A549 treated with CORT108297 at 1 μM for 4 hours (cell line): ENCODE measurements at places on chromosomes 12 and 14. TPM values are rescaled to one million over a fixed set of nuclear protein-coding genes. Genes with fewer than 3 reads are reported as not detected.

Gene CISTR
- not detected in 5 replicates for total RNA-seq

Gene MANSC4
- total RNA-seq: not detected in 5 replicates

Gene NEUROD4
- 0.02 TPM in 1 of 5 replicates, not detected in the others for total RNA-seq

Gene MSRB3
- total RNA-seq: 19.5 to 24.4 TPM (median 22.8 TPM) in 5 replicates

Gene FAM186B
- 0.08 to 0.16 TPM (median 0.12 TPM) in 5 replicates for total RNA-seq

Gene SETD1B
- 10.1 to 15.2 TPM (median 13.6 TPM) in 5 replicates for total RNA-seq

Gene SLCO1B1
- 0.35 to 0.46 TPM (median 0.42 TPM) in 5 replicates for total RNA-seq

Gene WNT5B
- 1.1 to 2.5 TPM (median 2.2 TPM) in 5 replicates for total RNA-seq

Gene C12orf60
- total RNA-seq: 1.7 to 2.2 TPM (median 1.9 TPM) in 5 replicates

Gene ACOT6
- not detected in 5 replicates for total RNA-seq

Gene ARHGAP9
- 0.26 to 0.73 TPM (median 0.36 TPM) in 5 replicates for total RNA-seq

Gene TMEM132D
- total RNA-seq: not detected in 5 replicates

Gene C1RL
- 8.8 to 14.6 TPM (median 12.2 TPM) in 5 replicates for total RNA-seq

Gene LMNTD1
- not detected in 5 replicates for total RNA-seq

Gene PTGER2
- 1.6 to 2.5 TPM (median 1.8 TPM) in 5 replicates for total RNA-seq

Gene APOF
- total RNA-seq: not detected in 5 replicates

Gene MYO1H
- total RNA-seq: not detected in 5 replicates

Gene AKAP6
- total RNA-seq: 0.42 to 0.76 TPM (median 0.51 TPM) in 5 replicates

Gene HOXC9
- 11.1 to 12.5 TPM (median 11.7 TPM) in 5 replicates for total RNA-seq

Gene DENND5B
- total RNA-seq: 13.2 to 16.2 TPM (median 15.5 TPM) in 5 replicates

Gene TAS2R50
- not detected in 5 replicates for total RNA-seq

Gene POTEM
- not detected in 5 replicates for total RNA-seq

Gene RHOJ
- not detected in 5 replicates for total RNA-seq

Gene IAPP
- not detected in 5 replicates for total RNA-seq
